Adrenal gland (tissue), 19 donors: ENCODE measurements at places on chromosomes 3 and 15. TPM values are rescaled to one million over a fixed set of nuclear protein-coding genes. Genes with fewer than 3 reads are reported as not detected.

DNA sequence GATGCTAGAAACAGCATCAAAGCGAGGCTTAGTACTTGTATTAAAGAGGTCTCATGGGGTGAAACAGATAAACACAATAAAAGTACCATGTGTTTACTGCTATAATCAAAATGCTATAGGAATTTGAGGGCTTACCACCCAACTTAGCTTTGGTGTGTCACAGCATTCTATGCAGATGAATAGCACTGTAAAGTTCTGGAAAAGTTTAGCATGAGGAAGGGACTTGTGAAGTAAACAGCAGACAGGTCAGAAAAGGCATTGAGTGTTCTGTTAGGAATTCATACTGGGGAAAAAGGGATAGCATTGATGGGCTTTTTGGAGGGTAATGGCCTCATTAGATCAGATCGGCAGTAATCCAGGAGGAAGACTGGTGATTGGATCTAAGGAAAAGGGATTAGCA lies 505.3 kb downstream of the NLGN1 start:
- no peak for DNase-seq

GRCh38 chr3:172658344-172659245 lies 52.3 kb downstream of the NCEH1 start:
- DNase-seq: peak; percentile 61

Gene MAP1A
- total RNA-seq: 9.2 TPM

Gene SKOR1
- total RNA-seq: 0.83 TPM

- DNase-seq: no peak
Measured at GRCh38 chr15:61137105-61137792, 91.9 kb downstream of the RORA start.

Gene PP2D1
- not detected for total RNA-seq

- DNase-seq: no peak
Measured at GRCh38 chr3:49378249-49378895, 20.2 kb upstream of the GPX1 start.

Gene ISL2
- not detected for total RNA-seq

DNA sequence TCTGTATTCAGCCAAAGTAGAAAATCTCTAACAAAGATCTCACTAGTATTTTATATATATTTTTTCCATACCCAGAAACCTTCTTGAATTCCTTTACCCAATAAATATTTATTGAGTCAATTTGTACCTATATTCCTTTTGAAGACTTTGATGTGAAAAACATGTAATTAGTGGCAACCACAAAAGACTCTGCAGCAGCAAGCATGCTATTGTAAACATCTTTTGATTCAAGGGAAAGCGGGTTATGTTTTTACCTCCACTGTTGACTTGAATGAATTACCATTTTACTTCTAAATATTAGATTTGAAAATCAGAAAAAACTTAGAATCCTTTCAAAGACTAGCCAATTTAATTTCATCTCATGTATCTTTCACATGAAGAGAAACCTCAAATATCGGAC lies 2.4 kb downstream of the GPR15 start:
- no peak for DNase-seq

GRCh38 chr3:188232656-188233055 lies 78.7 kb downstream of the LPP start:
- DNase-seq: no peak

GRCh38 chr3:20849975-20850374 lies 664.0 kb upstream of the SGO1 start:
- no peak for DNase-seq

- DNase-seq: no peak
Measured at GRCh38 chr15:89370120-89370977, 35.7 kb upstream of the POLG start.

DNA sequence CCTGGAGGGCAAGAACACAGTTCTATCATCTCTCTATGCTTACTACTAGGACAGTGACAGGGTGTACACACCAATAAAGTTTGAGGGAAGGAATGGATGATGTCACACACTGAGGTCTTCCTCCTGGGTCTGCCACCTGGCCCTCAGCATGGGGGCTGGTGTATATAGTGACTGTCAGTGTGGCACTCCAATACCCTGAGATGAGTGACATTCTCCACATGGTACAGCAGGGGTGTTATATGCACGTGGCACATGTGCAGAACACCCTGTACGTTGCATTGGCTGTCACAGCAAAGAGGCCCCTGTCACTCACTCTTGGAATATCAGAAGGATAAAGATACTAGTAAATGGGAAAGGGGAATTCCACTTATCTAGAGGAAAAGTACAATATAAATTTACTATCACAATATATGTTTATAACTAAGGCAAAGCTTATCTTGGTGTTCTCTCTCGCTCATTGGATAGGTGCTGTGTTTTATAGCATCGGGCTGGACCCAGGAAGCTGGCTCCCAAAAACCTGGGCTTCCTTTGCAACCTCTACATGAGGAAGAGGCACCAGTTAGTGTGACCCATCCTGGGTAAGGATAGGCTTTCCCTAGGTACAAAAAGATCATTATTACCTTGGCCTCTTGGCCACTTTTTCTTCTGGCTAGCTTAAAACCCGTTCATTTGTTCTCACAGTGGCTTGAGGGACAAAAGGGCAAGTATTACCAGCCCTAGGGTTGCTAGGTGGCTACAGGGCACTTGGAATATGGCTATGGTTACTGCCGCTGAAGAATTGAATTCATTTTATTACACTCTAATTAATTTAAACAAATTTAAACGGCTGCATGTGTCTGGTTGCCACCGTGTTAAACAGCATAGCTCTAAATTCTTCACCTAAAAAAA lies 54.8 kb upstream of the HES1 start:
- no peak for DNase-seq

Gene ZNF385D
- total RNA-seq: 0.20 TPM

DNA sequence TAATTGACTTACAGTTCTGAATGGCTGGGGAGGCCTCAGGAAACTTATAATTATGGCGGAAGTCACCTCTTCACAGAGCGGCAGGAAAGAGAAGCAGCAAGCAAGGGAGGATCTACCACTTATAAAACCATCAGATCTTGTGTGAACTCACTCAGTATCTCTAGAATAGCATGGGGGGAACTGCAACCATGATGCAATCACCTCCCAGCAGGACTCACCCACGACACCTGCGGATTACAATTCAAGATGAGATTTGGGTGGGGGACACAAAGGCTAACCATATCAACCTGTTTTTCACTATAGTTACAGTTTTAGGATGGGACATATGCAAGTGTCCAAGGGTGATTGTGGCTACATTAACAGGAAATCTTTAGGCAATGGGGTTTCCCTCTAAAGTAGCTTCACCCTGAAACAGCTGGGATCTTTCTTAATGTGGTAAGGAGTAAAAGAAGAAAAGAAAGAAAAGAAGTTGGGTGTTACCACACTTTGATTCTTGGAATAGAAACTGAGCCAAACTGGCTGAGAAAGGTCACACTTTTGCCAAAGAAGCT lies 453.8 kb downstream of the OTOL1 start:
- DNase-seq: no peak

DNA sequence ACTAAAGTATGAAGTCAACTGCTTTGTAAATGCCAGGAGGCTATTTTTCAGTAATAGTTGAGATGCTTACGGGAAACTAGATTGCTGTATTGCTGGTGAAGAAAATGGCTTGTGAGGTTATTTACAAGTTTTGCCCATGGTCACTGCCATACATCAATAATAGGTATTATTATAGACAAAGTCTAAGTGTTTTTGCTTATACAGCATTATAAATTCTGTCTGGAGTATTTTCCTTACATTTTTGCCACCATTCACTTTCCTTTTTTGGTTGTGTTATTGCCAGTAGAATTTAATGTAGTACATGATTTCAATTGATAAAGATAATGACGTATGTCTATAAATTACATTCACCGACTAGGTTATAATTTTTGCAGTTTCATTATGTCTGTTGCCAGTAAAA lies 114.2 kb downstream of the CDIN1 start:
- DNase-seq: no peak

DNA sequence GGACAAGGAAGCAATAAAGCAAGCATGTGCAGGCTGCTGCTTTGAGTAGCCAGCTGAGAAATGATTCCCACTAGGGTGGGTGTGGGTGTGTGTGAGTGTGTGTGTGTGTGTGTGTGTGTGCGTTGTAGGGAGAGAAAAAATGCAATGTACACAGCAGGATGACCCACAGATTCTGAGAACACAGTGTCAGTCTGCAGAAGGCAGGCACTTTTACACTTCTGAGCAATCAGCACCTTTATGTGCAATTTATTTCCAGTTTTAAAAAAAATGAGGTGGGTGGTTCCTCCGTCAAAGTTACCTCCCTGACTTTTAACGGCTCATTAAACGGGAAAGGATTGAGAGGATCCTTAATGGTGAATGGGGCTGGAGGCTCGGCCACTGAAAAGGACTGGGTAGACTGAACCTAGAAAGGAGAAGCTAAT lies 38.5 kb upstream of the LIPC start:
- no peak for DNase-seq

Gene RGMA
- total RNA-seq: 9.0 TPM

Gene SI
- total RNA-seq: not detected

DNA sequence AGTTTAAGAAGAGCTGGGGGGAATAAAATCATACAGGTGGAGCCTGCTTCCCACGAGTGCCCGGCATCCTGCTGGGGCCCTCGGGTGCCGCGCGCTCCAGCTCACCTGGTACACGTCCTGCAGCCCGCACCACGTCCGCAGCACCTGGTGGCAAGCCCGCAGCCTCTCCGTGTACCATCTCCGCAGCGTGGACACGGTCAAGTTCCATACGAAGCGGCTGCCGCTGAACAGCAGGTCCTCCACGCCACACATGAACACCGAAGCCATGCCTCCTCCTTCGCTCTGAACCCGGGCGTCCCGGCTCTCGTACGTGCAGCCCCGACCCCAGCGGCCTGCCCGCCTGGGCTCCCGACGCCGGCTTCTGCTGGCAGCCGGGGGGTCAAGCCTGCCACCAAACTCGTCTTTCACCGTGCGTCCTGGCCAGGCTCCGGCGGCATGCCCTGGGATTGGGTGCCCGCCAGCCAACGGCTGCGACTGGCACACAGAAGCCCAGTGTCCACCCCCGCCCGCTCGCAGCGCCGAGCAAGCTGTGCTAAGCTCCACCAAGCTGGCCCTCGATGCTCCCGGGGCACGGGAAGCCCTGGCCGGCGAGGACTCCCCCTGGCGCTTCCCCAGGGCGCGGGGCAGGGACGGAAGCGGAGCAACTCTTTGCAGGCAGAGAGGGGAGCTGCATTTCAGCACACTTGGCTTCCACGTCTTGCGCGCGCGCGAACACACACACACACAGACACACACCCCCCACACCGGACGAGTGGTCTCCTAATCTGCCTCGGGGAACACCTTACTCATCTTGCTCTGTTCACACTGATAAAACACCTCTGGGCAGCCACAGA lies at the start of gene FRMD4B:
Gene FRMD4B, minus strand, starts transcription at position 366 of the 833 bp plus-strand sequence. Its CDS starts 99 bp downstream, at position 267.
- DNase-seq: peak; percentile 54

Gene NDN
- 212 TPM for total RNA-seq
